Pancreas (tissue), 10 donors: ENCODE measurements at places on chromosomes 6 and 20. TPM values are rescaled to one million over a fixed set of nuclear protein-coding genes. Genes with fewer than 3 reads are reported as not detected.

The ADA gene
- total RNA-seq, result 2.9 TPM

DNA sequence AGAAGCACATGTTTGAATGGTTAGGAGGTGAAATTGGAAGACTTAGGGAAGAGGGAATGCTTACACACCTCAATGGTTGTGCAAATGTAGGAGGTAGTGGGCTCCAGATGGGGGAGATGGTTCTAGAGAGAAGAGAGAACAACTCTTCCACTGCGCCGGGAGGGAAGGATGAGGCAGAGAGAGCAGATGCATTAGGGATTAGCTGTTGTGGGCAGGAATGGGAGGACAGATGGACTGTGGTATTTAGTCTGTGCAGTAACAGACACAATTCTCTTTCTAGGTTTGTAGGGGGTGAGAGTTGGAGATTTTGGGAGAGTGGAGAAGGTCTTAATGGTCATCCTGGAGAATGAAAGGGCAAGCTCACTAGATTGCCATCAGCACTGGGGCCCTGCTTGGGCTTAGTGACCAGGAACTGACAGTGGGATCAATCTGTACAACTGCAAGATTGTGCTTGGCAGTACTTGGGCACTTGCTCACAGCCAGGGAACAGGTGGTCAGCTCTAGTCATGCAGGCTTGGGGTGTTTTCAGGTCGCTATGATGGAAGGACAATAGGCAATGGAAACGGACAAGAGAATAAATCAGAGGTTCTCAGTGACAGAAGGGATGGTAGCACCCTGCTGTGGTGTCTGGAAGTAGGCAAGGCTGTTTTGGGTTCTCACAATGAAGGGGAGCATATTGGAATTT lies 182.0 kb upstream of the MYLIP start:
- DNase-seq, result no peak

GRCh38 chr6:42610416-42610815 lies 46.6 kb downstream of the UBR2 start:
- DNase-seq, result no peak

The MAVS gene
- total RNA-seq, result 21.4 TPM

- no peak for DNase-seq
These were observed 183.5 kb downstream of the TENT5A start for GRCh38 chr6:81568973-81569372.

- DNase-seq, result no peak
These were observed 125.1 kb upstream of the SOX4 start for GRCh38 chr6:21468461-21468860.

DNA sequence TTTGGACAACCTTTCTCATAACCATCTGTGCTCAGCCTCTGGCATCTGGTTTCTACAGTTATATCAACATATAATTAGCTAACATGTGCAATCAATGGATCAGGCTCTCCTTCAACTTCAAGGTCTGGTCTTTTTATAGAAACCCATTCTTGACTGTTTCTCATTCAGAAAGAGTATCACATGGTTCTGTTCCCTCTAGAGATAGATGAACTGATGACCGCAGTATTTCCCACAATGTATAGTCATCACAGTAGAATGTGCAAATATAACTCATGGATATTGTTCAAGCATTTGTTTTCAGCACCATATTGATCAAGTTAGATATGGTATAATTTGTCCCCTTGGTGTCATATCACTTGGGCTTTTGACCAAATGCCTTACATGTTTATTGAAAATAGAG lies 656.2 kb downstream of the FRK start:
- DNase-seq, result no peak

GRCh38 chr6:38495518-38495917 lies 144.2 kb downstream of the BTBD9 start:
- DNase-seq, result no peak

The PRR18 gene
- 0.12 TPM for total RNA-seq

GRCh38 chr6:103925317-103925716 lies 934.4 kb downstream of the HACE1 start:
- DNase-seq, result no peak

The MLN gene
- total RNA-seq, result not detected

DNA sequence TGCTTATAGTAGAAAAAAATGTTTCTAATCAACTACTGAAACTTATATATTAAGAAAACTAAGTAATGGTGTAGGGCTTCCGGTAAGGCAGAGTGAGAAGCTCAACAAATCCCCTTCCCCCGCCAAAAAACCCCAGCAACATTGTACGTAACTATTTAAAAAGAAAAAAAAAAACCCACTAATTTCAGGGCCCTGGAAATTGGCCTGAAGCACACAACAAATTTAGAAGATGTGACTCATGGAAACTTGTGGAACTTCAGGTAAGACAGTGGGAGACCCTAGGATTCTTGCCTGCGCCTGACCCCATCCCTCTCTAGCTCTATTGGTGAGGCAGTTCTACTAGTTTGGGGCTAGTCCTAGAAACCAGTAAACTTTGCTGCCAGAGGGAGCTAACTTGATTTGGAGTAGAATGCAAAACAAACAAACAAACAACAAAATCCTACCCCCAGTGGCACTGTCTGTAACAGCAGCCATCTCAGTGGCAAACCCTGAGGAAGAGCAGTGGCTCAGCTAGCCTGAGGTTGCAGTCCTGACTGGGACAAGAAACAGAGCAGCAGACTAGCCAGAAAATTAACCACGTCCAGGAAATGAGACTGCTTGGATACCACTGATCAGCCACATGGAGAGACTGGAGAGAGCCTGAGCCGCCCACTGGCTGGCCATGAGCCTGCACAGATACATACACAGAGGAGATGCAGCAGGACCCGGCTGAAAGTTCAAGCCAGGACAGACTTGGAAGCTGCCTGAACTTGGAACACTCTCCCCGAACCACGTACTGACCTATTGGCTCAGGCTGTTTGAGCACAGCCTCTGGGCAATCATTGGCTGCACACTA lies 135.1 kb downstream of the TBXT start:
- no peak for DNase-seq

The MDFI gene
- 1.0 TPM for total RNA-seq

The MAPK13 gene
- 33.9 TPM for total RNA-seq

DNA sequence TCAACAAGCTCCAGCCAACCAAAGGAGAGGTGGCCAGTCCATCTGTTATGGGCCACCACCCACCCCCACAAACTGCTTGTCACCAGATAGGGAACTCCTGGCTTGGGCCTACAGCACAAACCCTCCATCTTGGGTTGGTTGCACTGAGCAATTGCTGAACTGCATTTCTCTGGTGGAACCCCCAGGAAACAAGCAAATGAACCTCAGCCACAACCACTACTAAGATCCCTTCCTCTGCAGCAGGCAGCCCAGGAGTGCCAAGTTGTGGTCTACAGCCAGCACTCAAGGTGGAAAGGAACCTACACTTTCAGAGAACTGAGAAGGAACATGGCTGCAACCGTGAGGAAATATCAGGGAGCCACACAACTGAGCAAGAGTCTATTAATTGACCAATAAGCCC lies 171.6 kb downstream of the TMEM200A start:
- DNase-seq, result no peak

GRCh38 chr6:40852779-40853373 lies 186.1 kb downstream of the UNC5CL start:
- no peak for DNase-seq

DNA sequence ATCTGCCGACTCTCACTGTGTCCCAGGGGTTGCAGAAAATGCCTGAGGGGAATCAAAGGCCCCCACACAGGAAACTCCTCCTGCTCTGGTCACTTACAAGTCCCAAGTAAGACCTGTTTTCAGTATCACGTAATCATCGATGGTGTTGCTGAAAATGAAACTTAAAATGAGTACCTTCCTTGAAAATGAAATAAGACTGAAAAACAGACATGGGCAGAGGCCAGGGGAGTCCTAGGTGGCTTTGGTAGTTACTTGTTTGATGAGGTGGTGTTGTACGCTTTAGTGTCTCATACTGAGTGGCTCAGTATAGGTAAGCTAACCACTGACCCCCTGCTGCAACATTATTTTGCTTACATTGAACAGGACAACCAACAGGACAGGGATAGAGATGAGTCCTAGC lies 43.0 kb upstream of the SYNCRIP start:
- DNase-seq, result no peak

DNA sequence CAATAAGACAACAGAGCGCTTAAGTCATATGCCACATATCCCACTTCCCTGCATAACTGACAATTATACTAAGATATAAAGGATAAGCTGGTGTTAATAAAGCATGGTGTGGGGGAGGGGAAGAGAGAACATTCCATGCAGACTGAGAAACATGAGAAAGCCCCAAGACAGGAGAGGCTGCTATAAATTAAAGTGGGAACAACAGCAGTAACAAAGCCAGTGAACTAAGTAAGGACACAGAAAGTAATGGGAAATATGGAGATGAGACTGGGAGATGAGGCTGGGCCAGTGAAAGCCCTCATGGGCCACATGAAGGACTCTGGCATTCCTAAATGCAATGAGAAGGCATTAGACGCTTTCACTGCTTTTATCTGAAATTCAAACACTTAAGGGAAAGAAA lies 41.3 kb downstream of the SESN1 start:
- no peak for DNase-seq

- no peak for DNase-seq
These were observed 55.7 kb downstream of the TXLNB start for GRCh38 chr6:139236105-139236504.

The RGS19 gene
- total RNA-seq, result 4.5 TPM

- DNase-seq, result no peak
These were observed 32.0 kb downstream of the CEP43 start for GRCh38 chr6:167031082-167031709.

DNA sequence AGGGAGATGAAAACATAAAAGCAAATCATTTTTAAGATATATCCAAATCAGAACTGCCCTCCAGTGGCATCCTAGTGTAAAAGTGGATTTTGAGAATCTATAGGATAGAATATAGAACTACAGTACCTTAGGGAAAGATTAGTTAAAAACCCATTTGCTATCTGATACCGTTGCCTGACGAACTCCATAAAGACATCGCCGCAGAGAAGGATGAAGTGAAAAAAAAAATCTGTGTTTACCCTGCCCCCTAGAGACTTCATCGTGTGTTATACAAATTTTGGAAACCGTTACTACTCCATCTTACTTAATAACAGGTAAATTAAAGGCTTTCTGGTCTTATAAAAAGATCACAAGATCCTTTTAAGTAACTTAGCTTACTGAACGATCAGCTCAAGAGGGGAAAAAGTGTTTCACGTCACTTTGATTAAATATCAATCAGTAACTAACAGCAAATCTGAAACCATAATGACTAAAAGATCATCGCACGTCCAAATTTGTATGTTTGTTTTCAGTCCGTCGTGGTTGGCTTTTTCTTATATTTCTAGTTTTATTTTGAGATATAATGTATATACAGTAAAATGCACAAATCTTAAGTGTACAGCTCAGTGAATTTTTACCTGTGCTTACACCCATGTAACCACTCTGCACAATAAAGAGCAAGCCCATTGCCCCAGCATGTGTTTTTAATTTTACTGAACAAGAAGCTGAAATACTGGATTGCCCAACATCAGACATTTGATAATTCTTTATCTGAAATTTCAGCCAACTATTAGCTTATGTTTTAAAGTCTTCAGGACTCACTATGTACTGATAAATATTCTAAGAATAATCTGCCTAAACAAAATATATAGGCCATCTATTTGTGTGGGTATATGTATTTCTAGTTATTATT lies 881 bp upstream of the MCM3 start:
- DNase-seq, result no peak

GRCh38 chr20:13552061-13552460 lies 86.7 kb downstream of the TASP1 start:
- no peak for DNase-seq

DNA sequence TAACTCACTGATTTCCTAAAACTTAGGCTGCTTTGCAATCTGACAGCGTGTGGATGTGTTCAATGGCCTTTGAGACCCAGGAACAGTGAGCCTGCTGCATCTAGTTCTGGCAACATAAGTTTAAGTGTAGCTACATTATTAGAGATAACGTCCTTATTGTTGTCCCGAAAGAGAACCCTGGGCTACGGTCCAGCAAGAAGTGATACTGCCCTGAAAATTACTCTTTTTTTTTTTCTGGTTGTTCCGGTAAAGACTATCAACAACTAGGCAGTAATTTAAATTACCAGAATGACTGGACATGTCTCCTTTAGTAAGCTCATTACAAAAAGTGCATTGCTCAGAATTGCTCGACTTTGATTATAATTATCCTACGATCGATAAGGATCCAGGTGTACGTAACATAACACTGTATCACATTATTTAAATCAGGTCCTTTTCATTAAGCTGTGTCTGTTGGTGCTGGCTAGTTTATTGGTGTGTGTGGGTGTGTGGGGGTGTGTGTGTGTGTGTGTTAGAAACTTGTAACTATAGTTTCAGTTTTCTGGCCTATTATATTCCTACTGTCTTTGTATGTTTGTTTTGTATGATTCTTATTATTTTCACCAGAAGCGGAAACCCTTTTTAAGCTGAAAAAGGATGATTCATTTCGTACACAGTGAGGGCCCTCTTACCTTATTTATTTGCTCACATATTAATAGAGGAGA lies 3.0 kb downstream of the TSHZ2 start:
- DNase-seq, result no peak
